HCT116 (cell line): ENCODE measurements at places on chromosomes 6 and 20. TPM values are rescaled to one million over a fixed set of nuclear protein-coding genes. Genes with fewer than 3 reads are reported as not detected.

DNA sequence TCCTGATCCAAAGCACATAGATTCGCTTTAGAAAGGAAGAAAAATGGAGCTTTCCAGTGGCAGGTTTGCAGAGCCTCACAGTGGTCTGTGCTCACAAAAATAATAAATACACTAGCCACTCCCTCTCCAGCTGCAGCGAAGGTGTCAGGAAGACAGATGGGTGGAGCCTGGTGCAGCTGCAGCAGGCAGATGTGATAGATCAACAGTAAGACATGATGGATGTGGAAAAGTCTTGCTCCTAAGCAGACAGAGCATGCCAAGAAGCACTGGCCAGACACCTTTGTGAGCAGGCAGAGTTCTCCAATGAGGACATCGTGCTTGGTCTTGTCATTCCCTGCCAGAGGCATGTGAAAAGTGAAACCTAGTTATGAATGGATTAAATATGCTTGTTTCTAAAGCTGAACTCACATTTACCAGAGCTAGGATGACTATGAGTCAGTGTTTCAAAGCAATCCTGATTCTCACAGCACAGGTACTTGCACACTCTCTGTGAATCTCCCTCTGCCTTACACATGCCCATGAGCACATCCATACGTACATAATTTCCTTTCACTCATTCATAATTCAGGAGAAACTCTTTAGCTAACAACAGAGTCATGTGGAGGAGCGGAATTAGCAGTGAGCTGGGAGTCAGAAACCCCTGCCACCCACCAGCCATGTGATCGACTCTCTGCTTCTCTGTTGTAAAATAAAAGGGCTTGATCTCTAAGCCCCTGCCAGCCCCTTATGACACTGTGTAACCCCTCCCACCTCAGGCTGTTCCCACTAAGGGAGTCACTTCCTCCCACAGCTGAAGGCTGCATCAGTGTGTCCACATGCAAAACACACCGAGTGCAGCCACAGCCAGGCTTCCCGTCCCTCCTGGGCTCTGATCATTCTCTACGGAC lies 111.2 kb downstream of the SCML4 start:
- no peak overlapping the region for H3K4me3 ChIP-seq
- no peak for DNase-seq
- H3K27ac ChIP-seq = no peak overlapping the region
- no peaks in the 10 kb centered on the region for H3K4me1 ChIP-seq
- H3K36me3 ChIP-seq = no peaks in the 10 kb centered on the region

HTR1E gene
- not detected for total RNA-seq

DNA sequence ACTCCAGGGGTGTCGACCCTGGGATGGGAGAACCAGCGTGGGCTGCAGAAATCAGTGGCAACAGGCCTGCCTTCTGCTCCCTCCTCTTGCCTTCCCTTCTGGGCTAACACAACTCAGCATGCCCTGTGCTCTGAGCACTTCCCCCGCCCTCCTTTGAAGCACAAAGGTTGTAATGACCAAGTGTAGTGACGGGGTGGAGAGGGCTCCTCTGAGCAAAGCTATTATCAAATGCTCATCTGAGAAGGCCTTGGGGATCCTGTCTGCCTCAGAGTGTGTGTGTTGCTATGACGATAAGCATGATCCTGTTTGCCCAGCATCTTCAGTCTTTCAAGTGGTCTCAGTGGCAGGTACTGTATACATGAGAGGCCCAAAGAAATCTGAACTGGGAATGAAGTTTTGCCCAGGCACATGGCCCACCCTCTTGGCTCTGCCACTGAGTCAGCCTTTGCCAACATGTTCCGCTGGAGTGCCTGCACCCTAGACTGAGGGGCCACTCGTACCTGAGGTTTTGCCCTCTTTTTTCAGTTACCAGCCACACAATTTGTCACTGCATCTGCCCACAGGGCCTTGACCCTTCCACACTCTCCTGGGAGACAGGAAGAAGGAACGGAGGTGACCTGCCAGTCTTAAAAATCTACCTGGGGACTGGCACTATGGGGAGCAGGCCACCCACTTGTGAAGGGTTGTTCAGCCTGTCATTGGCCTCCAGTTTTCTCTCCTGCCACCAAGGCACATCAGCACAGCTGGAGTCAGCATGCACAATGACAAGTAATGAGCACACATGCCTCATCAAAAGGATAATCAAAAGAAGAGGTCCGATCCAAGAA lies 74.5 kb downstream of the GFOD1 start:
- DNase-seq = no peak
- peaks cover 4% of the 10 kb centered on the region; the same call in 1 of the 2 replicates for H3K4me1 ChIP-seq

DNA sequence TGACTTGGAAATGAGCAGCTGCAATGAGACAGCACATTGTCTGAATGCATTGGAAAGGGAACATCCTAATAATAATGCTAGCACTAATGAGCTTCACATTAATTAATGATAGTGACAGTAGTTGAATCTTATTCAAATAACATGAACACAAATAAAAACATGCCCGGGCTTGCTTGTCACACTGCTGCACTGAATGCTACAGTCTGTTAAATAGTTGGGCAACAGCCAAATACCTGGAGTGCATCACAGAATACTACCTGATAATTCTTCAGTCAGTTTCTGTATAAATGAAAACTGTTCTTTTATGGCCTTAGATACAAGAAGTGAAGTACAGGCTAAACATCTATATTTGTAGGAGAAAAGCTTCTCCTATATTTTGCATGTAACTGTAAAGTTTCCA lies 458.7 kb downstream of the RNF144B start:
- no peak for DNase-seq
- H3K36me3 ChIP-seq = no peaks in the 10 kb centered on the region
- H3K27ac ChIP-seq = no peak overlapping the region
- no peak overlapping the region for H3K4me3 ChIP-seq
- no peaks in the 10 kb centered on the region for H3K4me1 ChIP-seq

DNA sequence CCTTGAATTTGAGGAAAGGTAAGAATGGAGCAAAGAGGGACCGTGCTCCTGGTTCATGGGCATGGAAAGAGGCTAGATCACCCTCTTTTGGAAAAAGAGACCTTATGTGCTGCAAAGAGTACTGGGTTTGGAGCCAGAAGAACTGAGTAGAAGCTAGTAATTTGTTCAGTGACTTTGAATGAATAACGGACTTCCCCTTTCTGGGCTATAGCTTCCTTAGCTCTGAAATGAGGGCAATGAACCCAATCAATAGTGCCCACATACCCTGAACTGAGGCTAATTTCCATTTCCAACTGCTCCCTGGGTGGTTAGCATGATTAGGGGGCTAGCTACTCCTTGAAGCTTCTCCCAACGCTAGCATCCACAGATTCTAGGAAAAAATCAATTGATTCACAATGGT lies 121.4 kb downstream of the UNC5CL start:
- no peak overlapping the region for H3K4me3 ChIP-seq
- H3K27ac ChIP-seq = no peak overlapping the region
- H3K36me3 ChIP-seq = no peaks in the 10 kb centered on the region
- no peaks in the 10 kb centered on the region for H3K27me3 ChIP-seq
- no peaks in the 10 kb centered on the region for H3K4me1 ChIP-seq

GRCh38 chr6:108685970-108686369 lies 125.3 kb downstream of the FOXO3 start:
- no peak overlapping the region for H3K4me3 ChIP-seq
- H3K27ac ChIP-seq = no peak overlapping the region
- peaks cover 57% of the 10 kb centered on the region for H3K4me1 ChIP-seq
- H3K27me3 ChIP-seq = no peaks in the 10 kb centered on the region
- no peaks in the 10 kb centered on the region for H3K36me3 ChIP-seq

DNA sequence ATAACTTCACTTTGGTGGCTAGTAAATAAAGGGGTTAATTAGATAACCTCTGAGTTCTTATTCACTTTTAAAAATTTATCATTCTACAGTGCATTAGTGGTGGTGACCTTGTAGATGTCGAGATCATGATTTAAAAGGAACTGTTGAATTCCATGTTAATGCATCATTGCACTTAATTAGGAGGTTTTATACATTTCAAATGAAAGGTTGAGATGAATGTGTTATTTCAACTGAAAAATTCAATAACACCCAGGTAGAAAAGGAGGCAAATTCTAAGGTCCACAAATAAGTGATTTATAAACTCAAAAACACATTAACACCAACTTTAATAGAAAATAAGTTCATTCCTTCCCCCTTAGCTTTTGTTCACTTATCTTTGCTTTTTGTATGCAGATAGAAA lies 58.3 kb upstream of the TMEM170B start:
- H3K4me3 ChIP-seq = no peak overlapping the region
- no peaks in the 10 kb centered on the region for H3K4me1 ChIP-seq
- no peaks in the 10 kb centered on the region for H3K36me3 ChIP-seq

BTN1A1 gene
- 0.32 TPM for total RNA-seq

RAB44 gene
- 0.05 TPM for total RNA-seq
